Hematopoietic multipotent progenitor cell treated with erythropoietin and hydrocortisone succinate and interleukin-3 and kit ligand, for 6 days (in vitro differentiated cells): ENCODE measurements at places on chromosomes 12 and 14.

GRCh38 chr12:57759360-57759980 is 4.6 kb downstream of the MARCHF9 start:
- DNase-seq, result peak; percentile 74

- DNase-seq, result no peak
Observed at GRCh38 chr12:95083938-95084337, 10.5 kb upstream of the NR2C1 start.

- DNase-seq, result no peak
Observed at GRCh38 chr14:106013879-106014376, 487.5 kb downstream of the TMEM121 start.

DNA sequence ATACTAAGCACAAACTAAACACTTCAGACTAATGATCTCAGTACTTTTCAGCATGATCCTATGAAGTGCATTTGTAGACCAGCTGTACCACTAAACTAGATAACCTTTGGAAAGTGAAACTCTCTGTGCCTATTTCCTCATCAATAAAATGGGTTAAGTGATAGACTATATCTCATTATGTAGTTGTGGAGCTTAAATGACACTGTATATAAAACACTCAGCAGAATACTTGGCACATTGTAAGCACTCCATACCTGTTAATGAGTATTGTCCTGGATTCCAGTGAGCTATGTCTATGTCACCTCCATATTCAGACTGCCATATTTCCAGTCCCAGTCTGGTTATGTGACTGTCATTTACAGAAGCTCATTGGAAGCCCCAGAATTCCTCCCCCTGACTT is 44.4 kb downstream of the RTN1 start:
- DNase-seq, result no peak

- DNase-seq, result peak; percentile 90
Observed at GRCh38 chr12:64256166-64256800, 34.2 kb upstream of the KICS2 start.

DNA sequence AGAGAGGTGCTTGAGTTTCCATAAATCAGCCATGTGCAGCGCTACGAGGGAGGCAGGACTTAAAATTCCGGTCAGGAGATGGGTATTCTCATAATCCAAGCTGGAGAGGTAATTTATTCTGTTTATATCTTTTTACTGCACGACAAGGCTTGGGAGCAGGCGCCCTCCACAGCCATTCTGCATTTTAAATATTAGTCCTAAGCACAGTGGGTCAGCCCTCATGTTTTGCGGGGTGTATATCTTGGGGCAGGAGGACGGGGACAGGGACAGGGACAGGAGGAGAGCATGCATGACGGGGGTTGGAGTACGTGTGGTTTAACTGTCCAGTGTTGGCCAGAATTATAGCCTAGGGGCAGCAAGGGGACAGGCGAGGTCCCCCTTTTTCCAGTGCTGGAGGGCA is 14.5 kb downstream of the LHX5 start:
- DNase-seq, result no peak

- peak; percentile 12 for DNase-seq
Observed at GRCh38 chr14:55721353-55721752, 141.3 kb downstream of the KTN1 start.

DNA sequence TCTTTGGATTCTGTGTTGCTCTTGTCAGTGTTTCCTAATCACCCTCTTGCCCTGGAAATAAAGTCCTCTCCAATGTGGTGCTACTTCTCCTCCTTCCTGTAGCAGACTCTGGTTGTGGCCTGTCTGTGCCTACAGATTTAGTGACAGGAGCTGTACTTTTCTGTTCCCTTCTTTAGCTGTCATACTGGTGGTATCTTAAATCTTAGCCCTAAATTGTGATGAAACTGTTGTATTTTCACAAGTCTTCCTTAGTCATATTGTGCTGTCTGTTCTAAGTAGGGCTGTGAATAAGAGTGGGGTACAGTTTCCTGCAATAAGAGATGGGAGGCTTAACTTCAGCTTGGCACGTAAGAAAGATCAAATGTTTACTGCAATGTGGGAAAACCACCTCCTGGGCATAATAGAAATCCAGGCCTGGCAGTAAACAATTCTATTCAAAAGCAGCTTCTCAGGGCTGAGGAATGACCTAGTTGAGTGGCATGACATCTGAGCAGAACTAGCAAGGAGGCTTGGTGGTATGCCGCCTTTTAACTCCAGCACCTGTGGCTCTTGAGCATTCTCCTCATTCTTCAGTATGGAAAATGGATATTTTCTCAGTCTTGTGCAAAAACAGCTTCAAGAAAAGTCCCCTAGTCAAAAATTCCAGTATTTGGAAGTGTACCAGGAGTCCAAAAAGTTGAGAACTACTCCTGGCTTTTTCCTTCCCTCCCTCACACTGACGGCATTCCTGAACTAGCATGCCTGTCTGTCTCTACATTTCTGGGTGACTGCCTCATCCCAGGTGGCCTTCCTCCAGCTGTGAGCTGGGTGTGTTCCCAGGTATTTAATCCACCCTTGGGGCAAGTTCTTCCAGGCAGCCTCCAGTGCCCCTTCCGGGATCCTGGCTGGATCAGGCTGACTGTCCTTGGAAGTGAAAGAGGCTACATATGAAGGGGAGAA is 19.5 kb downstream of the ANO6 start:
- DNase-seq, result peak; percentile 17

- DNase-seq, result no peak
Observed at GRCh38 chr14:104113631-104114420, 24.6 kb upstream of the KIF26A start.

GRCh38 chr14:97066068-97066899 is 269.1 kb downstream of the VRK1 start:
- DNase-seq, result no peak

- DNase-seq, result no peak
Observed at GRCh38 chr12:105741786-105742566, 396.8 kb downstream of the NUAK1 start.

DNA sequence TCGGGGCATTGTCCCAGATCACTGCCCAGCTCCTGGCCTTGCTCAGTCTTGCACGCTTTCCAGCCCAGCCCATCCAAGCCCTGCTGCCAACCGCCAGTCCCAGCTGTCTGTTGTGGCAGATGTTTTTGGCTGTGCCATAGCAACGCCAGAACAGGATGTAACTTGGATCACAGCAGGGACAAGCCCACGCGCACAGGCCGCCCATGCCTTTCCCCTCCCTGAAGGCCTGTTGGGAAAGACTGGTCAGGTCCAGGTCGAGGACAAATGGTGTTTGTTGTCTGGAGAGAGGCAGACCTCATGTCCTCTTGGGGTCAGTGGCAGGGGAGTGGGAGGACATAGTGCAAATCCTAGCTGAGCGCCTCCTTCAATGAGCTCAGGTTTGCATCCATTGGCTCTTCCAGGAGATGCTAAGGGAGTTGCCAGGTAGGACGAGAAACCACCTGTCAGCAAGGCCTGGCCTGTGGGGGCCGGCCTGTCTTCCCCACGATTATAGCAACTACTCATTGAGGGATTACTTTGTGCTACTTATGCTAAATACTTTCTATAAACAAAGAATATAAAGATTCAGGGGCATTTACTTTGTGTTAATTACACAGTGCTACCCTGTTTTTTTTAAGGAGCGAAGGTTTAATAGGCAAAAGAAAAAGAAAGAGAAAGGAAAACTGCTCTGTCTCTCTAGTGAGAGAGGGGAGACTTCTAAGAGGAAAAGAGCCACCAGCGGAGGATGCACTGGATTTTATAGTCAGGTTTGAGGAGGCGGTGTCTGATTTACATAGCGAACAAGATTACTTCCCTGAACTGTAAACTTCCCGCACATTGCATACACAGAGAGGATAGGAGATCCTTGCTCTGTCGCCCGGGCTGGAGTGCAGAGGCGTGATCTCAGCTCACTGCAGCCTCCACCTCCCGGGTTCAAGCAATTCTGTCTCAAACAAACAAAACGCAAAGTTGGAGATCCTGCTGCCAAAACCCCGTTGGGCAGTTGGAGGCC is 42.8 kb upstream of the CORO1C start:
- DNase-seq, result no peak

DNA sequence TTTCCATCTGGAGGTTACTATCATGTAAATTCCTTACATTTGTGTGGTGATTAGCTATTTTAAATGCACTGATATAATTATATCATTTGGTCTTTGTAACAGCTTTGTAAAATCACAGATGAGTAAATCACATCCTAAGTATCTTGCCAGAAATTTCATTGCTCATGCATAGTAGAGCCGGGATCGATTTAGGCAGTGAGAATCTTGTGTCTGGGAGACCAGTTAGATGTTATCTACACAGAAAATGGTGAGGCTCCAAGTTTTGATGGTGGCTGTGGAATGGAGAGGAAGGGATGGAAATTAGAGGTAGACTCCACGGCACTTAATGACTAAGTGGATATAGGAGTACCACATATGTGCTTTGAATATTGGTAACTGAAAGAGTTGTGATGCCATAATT is 156.3 kb downstream of the MSRB3 start:
- no peak for DNase-seq

DNA sequence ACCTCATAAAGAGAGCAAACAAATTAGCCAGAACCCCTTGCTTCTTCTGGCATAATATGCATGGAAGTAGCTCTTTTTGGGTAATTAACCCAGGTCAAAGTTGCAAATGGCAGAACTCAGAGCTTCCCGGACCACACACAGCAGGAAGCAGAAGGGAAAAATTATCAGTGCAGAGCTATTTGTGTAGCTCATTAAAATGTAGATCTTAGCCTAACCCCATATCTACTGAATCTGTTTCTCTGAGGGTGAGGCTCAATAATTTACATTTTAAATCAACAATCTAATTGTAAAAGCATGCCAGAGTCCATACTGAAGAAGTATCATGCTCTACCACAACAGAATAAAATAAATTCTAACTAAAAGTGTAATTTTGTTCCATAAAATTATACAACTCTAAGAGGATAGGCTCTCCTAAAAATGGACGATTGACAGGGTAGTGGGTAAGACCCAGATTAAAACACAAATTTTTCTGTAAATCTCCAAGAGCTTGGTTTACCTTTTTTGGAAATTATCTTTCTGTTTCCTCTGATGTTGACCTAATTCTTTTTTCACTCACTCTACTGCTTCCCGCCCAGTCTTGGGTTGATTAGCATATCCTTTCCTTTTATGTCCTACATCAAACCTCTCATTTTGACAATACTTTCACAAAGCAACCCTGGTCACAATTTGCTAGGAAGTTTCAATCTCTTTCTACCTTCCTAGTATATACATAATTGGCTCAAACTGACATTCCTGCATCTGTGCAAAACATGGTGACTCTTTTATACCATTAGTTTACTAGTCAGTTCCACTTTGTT is 213.3 kb upstream of the SLC16A7 start:
- no peak for DNase-seq

GRCh38 chr14:76938092-76938500 is 90.4 kb downstream of the IRF2BPL start:
- DNase-seq, result no peak

GRCh38 chr12:24776861-24777260 is 172.0 kb downstream of the BCAT1 start:
- no peak for DNase-seq

DNA sequence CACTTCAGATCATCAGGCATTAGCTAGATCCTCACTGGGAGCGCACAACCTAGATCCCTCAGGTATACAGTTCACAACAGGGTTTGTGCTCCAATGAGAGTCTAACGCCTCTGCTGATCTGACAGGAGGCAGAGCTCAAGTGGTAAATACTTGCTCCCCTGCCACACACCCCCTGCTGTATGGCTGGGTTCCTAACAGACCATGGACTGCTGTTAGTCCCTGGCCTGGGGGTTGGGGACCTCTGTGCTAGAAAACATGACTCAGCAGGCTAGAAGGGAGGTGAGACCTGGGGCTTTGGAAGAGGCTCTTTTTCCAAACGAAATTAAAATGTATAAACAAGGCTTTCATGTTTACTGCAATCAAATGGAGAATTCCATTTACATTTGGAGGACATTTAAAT is 691.1 kb downstream of the FLRT2 start:
- no peak for DNase-seq

DNA sequence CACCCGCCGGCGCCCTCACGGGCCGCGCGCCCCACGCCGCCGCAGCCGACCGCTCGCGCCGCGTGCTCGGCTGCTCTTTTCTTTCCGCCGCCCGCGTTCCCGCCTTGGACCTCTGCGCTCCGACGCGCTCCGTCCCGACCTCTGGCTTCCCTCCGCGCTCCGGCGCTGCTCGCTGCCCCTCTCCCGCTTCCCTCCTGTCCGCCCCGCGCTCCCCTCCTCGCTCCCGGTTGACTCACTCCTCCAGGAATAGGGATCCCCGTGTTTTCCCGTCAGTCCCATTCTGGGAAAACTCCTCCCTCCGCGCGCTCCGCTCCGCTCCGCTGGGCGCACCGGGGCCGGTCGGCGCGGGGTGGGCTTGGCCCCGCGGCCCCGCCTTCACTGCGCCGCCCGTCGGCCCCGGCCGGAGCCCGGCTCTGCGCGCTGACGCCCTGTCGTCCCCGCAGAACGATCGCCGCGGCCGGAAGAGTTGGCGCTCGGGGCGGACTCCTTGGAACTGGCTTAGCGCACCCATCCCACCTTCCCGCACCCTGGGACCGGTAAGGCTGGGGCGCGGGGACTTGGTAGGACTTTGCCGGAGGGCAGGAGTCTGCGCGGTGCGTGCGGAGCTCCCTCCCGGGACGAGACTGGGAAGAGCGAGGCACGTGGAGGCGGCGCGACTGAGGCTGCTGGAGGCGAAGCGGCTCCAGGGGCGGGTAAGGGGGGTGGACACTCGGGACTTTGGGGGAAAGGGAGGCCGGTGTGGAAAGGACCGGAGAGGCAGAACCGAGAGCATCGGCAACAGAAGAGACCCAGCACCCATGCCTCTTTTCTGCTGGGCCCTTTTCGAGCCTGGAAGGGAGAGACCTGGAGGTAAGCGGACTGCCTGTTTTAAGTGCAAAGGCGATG is 550 bp downstream of the TEAD4 start:
- DNase-seq, result peak; percentile 33

GRCh38 chr12:65500091-65500900 is 221.8 kb downstream of the MSRB3 start:
- DNase-seq, result no peak

- no peak for DNase-seq
Observed at GRCh38 chr12:7096006-7096932, 4.0 kb upstream of the C1R start.

DNA sequence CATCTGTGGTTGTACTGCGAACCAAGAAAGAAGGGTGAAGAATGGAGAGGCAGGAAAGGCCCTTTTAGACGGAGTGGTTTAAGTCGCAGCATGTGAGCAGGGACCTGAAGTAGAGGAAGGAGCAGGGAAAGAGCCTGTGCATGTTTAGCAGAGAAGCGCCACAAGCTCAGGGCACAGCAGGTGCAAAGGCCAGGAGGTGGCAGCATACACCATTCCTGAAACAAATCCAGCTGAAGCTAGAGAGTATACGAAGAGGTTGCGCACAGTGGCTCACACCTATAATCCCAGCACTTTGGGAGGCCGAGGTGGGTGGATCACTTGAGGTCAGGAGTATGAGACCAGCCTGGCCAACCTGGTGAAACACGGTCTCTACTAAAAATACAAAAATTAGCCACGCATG is 49.9 kb downstream of the HELB start:
- DNase-seq, result peak; percentile 60

GRCh38 chr14:88914956-88915355 is 90.5 kb downstream of the TTC8 start:
- DNase-seq, result no peak
